Left kidney (tissue), 8 donors: ENCODE measurements at places on chromosomes 1 and 21.

GRCh38 chr1:6891781-6892579 is 106.7 kb downstream of the CAMTA1 start:
- no peak for DNase-seq

DNA sequence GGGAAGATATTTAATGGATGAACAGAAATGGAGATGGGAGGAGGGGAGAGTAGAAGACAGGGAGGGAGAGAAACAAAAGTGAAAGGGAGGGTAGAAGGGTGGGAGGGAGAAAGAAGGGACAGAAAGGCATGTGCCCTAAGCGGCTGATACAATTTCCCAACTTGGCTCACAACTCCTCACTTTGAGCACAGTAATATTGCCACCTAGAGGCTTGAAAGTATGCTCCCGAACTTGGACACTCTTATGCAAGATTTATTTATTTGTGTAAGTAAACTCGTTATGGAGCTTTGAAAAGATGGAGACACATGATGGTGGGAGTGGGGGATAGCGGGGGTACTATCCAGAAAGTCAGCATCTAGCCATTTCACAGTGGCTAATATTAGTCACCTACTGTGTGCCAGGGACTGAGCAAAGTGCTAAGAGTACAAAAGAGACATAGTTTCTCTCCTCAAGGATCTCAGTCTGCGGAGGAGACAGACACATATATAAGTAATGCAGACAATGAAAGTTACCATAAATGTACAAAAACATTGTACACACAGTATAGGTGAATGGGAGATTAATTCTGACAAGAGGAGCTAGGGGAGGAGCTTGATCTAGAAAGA is 189.7 kb downstream of the SEC16B start:
- DNase-seq, result peak; percentile 74

DNA sequence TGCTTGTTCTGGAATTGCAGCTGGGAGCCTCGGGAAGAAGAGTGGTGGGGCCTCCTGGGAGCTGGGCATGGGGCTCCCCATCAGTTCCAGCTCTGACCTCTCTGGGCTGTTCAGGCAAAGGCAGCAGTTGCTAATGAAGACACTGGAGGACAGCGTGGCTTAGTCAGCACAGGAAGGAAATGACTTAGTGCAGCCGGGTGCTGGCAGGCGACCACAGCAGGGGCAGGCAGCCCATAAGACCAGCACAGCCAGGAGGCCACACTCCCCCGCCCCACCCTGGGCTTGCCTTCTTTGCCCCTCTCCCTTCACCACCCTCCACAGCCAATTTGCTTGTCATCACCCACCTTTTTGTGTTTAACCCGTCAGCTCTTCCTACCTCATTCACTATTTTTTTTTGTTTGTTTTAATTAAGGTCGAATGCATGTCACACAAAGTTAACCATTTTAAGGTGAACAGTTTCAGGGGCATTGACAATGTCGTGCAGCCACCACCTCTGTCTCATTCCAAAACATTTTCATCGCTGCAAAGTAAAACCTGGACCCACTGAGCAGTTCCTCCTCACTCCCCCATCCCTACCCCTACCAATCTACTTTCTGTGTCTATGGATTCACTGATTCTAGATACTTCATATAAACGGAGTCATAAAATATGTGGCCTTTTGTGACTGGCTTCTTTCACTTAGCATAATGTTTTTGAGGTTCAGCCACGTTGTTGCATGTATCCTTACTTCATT is 10.9 kb downstream of the OLIG2 start:
- no peak for DNase-seq

GRCh38 chr1:209405183-209405814 is 178.2 kb upstream of the CAMK1G start:
- DNase-seq, result no peak
